Stimulated activated CD4-positive, alpha-beta T cell treated with anti-CD3 and anti-CD28 coated beads, Interleukin-12 subunit alpha, Interleukin-12 subunit beta, amount 100 ng/mL, for 24 hours (primary cell): ENCODE measurements at places on chromosomes 16 and 17.

DNA sequence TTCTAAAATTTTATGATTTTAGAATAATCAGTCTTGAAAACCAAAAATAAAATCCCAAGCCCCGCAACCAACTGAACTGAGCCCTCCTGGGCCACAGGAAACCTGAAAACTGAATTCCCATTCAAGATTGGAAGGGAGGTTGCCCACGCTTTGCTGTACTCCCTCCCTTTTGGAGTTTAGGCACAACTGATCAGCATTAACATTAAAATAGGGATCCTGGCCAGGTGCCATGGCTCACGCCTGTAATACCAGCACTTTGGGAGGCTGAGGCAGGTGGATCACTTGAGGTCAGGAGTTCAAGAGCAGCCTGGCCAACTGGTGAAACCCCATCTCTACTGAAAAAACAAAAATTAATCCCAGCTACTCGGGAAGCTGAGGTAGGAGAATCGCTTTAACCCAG is 52.7 kb upstream of the NETO2 start:
- DNase-seq = no peak

GRCh38 chr17:39926135-39926587 is 1.2 kb downstream of the ORMDL3 start:
- no peak for DNase-seq

GRCh38 chr16:47017636-47018035 is 44.2 kb upstream of the DNAJA2 start:
- DNase-seq = no peak

- peak; percentile 34 for DNase-seq
Observed at GRCh38 chr17:42132941-42133340, 10.3 kb downstream of the HSPB9 start.

DNA sequence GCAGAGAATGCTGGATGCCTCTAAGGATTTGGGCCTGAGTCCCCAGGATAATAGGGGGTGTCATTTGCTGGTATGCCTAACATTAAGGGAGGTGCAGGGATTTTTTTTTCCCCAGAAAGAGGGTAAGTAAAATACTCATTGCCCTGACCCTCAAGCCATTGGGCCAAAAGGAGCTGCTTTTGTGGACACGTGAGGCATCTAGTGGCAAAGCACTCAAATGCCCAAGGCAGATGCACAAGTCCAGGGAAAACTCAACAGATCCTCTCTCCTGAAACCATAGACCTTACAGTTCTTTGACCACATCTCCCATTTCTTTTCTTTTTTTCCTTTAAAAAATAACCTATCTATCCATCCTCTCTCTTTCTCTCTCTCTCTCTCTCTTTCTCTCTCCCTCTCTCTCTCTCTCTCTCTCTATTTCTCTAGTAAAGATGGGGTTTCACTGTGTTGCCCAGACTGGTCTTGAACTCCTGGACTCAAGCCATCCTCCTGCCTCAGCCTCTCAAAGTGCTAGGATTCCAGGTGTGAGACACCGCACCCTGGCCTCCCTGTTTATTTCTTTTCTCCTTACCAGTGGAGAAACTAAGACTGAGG is 11.8 kb downstream of the IRX5 start:
- DNase-seq = no peak

GRCh38 chr16:29961127-29961478 is 776 bp upstream of the TMEM219 start:
- no peak for DNase-seq

- DNase-seq = no peak
Observed at GRCh38 chr16:65781363-65781762, 585.1 kb upstream of the CDH5 start.

GRCh38 chr17:19935169-19935568 is 42.5 kb downstream of the AKAP10 start:
- no peak for DNase-seq

DNA sequence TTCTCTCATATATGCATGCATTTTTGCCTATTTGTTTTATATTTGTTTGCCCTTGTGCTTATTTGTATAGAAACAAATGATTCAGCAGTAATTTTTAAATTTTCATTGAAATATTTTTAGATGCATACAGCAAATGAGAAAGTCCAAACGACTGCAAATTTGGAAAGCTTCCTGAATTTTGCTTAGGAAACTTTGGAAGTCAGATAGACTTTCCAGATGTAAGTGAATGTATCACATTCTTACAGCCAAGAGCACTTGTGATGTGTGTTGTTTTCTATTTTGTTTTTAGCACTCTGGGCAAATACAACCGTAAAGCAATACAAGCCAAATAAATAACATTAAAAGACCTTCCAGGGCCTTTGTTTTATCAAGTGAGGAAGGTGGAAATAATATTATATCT is 680.8 kb upstream of the CDH8 start:
- DNase-seq = no peak

DNA sequence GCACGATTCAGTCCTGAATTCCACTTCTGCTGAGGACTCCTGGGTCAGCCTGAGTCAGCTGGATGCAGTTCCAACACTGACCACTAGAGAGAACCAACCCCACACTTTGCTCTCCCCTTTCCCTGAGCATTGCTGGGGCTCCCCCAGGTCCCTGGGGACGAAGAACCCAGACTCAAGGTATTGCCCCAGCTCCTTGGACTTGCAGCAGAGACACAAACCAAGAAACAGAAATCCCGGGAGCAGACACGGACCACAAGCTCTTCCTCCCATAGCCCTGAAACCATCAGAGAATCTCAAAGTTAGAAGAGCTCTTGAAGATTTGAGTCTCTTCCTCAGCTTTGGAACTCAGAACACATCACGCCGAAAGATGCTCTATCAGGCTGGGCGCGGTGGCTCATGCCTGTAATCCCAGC is 678 bp upstream of the GH1 start:
- DNase-seq = peak; percentile 66

GRCh38 chr17:80021600-80021999 is 14.1 kb downstream of the TBC1D16 start:
- DNase-seq = no peak

GRCh38 chr16:10655415-10655977 is 39.2 kb downstream of the TEKT5 start:
- no peak for DNase-seq

- DNase-seq = no peak
Observed at GRCh38 chr17:38981636-38982035, 14.4 kb upstream of the FBXO47 start.

DNA sequence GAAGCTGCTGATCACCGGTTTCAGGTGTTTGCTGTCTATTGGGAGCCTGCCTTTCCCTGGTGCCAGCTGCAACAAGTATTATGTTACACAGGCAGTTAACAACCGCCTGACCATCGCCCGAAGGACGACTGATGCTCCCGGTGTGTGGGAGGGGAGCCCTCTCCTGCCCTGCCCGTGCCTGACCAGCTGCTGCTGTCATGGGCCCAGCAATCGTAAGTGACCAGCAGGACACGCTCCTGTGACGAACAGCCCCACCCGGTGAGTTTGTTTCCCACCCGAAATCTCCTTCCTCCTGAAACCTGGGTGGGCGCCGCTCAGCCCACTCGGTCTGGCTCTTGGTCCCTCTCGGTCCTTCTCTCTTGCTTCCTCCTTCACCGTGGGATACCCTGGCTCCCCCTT is 17.9 kb upstream of the UBE2I start:
- no peak for DNase-seq

DNA sequence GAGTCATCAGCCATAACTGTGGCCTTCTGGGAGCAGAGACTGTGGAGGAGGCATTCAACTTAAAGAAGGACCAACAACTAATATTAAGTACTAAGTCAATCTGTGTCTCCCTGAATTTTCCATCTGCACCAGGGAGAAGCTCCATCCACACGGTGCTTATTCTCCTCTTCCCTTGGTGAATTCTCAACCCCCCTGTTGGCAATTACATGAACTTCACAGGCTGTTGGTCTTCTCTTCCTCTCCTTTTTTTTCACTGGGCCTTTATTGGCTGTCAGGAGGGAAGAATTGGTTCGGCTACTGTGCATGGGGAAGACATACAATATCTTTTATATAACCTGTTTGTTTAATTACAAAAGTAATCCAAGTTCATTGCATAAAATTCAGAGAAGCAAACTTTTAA is 152.8 kb upstream of the IRX6 start:
- no peak for DNase-seq

- DNase-seq = no peak
Observed at GRCh38 chr17:55200904-55201303, 63.9 kb upstream of the HLF start.

DNA sequence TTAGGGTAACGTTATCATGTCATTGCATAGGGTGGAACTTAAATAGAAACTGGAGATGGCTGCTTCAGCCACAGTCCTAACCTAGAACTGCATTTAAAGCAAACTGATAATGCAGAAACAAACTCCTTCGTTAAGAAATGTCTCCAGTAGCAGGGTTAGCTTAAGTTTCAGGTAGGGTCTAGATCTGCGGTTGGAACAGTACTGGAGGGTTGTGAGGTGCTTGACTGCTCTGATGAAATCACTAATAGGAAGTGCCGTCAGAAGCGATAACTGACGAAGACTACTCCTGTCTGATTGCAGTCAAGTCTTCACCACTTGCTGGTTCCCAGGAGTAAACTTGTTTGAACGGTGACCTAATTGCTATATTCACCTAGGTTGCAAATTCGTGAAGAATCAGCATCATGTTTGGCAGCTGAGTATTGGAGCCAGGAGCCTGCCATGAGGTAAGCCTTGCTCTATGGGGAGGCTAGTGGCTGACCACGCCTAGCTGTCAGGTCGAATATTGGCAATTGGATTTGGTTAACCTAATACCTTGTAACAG is 24.5 kb downstream of the TRPV2 start:
- no peak for DNase-seq

DNA sequence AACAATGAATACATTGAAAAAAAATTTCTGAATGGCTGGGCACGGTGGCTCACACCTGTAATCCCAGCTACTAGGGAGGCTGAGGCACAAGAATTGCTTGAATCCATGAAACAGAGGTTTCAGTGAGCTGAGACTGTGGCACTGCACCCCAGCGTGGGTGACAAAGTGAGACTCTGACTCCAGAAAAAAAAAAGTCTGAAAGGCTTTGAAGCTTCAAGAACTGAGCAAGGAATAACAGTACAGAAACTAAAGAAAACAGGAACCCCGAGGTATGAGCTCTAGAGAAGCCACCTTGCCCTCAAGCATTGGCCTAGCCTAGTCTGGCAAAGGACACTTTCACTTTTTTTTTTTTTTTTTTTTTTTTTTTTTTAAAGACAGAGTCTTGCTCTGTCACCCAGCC is 45.0 kb downstream of the TEX2 start:
- peak; percentile 16 for DNase-seq

- DNase-seq = no peak
Observed at GRCh38 chr17:76458580-76459490, 5.9 kb upstream of the UBE2O start.

DNA sequence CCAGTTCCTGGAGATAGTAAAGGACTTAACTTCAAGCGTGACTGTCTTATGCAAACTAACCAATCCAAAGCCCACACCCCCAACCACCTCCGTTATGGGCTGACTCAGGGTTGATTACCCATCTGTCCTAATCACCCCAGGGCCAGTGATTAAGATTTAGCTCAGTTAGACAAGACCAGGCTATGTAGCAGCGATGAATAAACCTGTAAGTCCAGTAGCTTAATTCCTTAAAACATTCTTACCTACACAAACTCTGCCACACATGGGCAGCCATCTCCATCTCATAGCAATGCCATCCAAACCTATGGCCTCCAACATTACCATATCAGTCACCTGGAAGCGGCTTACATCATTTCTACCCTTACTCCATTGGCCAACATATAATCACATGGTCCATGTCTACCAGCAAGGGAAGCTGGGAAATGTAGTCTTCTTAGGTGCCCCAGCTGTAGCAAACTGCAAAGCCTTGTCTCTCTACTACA is 266.7 kb downstream of the SHISA9 start:
- DNase-seq = no peak
